ENCODE measurements at places on chromosomes 11 and 22.
A peak's percentile ranks its signal among the peaks of the same experiment; 100 is the strongest.

DNA sequence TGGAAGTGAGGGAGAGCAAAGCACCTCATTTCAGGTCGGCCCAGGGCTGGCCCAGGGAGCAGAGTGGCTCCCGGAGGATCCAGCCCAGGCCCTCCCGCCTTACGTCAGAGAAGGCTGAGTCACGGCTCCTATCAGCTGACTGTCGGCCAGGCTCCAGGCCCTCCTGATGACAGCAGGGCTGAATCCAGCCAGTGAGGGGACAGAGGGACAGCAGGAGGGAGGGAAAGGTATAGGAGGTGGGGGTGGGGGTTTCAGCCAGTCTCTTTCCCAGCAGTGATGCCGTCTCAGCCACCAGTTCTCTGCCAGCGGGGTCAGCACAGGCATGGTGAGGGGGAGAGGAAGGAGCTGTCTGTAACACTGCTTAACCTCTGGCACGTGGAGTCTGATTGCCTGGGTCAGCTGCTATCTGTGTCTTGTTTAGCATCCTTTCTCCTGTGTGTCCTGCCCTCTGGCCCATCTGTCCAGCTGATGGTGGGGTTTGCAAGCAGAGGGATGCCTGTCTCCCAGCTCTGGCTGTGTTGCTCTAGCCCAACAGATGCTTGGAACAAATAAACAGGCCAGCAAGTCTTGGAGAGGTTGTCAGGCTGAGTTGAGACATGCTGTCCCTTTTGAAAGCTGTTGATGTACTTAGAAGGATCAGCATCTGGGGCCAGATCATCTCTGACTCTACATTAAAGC, 74.0 kb downstream of the ADAMTS15 start:
- no peak for DNase-seq

DNA sequence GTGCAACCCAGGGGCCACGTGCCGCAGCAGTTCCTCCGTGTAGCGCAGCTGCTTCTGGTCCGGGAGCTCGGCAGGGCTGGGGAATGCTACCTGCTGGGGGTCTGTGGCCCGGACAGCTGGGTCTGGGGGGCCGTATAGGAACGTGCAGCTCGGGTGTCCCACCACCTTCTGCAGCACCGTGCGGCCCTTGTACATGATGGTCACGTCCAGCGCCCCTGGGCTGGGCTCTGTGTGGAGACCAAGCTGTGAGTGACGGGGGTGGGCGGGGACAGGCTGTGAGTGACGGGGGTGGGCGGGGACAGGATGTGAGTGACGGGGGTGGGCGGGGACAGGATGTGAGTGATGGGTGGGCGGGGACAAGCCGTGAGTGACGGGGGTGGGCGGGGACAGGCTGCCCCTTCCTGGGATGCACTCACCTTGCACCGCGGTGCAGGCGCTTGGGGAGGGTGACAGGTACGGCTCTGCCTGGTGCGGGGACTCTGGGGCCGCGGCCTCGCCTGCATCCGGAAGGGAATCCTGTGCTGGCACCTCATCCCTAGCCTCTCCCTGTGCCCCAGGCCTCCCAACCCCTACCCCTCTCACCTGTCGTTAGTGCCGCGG, 2.3 kb downstream of the IRF7 start:
- peak; percentile 80 for DNase-seq

DNA sequence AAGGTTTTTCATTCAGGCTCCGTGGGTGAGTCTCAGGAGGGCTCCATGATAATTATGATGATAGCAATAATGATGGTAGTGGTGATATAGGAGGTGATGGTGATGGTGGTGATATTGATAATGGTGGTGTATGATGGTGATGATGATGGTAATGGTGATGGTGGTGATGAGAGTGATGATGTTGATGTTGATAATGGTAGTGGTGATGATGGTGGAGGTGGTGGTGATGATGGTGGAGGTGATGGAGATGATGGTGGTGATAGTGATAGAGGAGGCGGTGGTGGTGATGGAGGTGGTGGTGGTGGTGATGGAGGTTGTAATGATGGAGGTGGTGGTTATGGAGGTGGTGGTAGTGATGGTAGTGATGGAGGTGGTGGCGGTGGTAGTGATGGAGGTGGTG, 79.4 kb downstream of the MPPED1 start:
- no peak for DNase-seq

GRCh38 chr11:883527-883926, 27.1 kb downstream of the CHID1 start:
- DNase-seq, result no peak

- no peak for DNase-seq
These were observed 33.3 kb upstream of the NNMT start for GRCh38 chr11:114262681-114263512.

DNA sequence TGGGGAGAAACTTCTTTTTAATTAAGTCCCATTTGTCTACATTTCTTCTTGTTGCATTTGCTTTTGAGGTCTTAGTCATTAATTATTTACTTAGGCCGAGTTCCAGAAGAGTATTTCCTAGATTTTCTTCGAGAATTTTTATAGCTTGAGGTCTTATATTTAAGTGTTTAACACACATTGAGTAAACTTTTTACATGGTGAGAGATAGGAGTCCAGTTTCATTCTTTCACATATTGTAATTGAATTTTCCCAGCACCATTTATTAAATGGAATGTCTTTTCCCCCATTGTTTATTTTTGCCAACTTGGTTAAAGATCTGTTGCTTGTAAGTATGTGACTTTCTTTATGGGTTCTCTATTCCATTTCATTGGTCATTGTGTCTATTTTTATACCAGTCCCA, 1344.0 kb upstream of the RAG2 start:
- DNase-seq, result no peak

- peak; percentile 36 for DNase-seq
These were observed at the start of gene KLHL22 for GRCh38 chr22:20494978-20495860. KLHL22 (minus strand) TSS chr22:20495795; CDS start chr22:20489211, 6,584 bp downstream.

DNA sequence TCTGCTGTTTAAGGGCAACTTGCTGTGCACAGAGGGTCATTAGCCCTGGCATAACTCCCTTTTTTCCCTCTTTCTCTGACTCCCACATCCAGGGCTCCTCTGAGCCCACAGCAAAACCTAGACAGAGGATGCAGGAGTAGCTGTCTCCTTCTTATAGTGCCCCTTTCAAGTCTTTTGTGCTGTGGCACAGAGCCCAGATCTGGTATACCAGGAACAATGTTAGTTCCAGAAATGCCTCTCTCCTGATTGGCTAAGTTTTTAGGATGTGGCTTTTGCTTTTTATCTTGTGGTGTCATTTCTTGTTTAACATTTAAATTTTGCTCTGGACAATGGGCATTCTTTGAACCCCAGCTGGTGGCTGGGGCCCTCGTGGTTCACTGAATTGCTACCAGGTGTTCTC, 25.6 kb upstream of the RRM1 start:
- DNase-seq, result no peak

GRCh38 chr11:109983358-109983757, 109.8 kb upstream of the ZC3H12C start:
- no peak for DNase-seq

DNA sequence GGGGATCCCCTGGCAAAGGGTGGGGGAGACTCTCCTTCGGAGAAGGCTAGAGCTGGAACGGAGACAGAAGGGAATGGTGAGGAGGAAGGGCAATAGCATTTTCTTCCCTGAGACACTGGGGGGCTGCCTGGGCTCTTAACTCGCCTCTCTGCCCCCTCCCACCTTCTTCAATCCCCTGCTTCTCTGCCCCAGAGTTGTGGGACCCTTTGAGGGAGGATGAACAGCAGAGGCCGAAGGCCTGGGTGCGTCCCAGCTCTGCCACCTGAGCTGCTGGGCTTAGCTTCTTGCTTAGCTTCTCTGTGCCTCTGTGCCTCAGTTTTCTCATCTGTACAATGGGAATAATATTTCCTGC, 72.4 kb downstream of the RTL6 start:
- DNase-seq, result no peak

- DNase-seq, result no peak
These were observed 2.8 kb upstream of the AMPD3 start for GRCh38 chr11:10452211-10452767.

- DNase-seq, result no peak
These were observed 28.5 kb downstream of the P4HA3 start for GRCh38 chr11:74282914-74283371.

GRCh38 chr11:105206633-105207032, 67.1 kb upstream of the CARD18 start:
- no peak for DNase-seq

DNA sequence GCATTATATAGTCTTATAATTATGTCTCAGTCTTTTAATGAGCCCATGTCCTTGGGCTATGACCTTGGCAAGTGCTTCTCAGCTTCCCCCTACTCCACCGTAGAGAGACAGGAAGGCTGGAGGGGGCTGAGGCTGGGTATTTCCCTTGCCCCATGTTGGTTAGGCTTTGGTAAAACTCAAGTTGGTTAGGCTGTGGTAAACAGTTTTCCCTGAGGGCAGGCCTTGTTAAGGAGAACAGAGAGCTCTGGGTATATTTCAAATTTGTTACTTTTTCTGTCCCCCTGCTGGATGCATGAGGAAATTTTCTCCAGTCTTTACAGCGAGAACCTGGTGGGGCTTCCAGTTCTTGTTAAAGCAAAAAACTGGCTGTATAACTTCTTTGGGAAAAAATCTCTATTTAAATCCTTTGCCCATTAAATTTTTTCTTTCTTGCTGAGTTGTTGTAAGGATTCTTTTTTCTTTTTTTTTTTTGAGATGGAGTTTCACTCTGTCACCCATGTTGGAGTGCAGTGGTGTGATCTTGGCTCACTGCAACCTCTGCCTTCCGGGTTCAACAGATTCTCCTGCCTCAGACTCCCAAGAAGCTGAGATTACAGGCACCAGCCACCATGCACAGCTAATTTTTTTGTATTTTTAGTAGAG, 12.2 kb upstream of the DCHS1 start:
- DNase-seq, result no peak

GRCh38 chr11:74577624-74578396, 14.6 kb upstream of the POLD3 start:
- DNase-seq, result no peak

Data from T-helper 1 cell (primary cell).